WTC11 (cell line): ENCODE measurements at places on chromosomes 11 and 22.

GRCh38 chr11:6202041-6202440 is 3.0 kb downstream of the OR52W1 start:
- no peak for DNase-seq

DNA sequence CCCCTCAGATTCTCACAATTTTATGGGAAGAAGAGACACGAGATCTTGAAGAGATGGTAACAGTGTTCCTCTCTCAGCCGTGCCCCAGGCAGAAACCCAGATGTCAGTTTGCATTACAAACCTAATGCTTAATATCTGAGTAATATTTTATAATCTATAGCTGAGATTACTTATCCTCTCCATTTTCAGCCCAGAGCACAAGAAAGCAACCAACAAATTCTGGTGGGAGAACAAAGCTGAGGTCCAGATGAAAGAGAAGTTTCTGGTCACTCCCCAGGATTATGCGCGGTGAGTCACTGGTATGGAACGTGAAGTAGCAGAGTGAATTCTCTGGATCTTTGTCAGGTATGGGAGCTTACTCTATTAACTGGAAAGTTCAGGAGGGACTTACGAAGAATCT is 884 bp downstream of the CENATAC start:
- no peak for DNase-seq

DNA sequence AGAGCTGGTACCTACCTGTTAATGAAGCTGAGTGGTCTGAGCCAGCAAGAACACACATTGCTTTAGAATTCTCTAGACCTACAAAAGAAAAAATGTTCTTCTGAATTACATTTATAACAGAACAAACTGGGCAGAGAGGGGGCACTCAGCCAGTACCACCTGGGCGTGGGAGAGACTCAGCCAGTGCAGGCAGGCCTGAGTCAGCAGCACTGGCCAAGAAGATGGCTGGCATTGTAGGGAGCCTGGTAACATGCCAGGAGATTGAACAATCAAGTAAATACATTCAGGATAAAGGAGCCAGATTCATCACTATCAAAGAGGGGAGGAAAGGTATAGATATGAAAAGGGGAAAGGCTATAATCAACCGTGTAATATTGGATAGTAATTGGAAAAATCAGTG is 19.9 kb downstream of the SERGEF start:
- DNase-seq: no peak

DNA sequence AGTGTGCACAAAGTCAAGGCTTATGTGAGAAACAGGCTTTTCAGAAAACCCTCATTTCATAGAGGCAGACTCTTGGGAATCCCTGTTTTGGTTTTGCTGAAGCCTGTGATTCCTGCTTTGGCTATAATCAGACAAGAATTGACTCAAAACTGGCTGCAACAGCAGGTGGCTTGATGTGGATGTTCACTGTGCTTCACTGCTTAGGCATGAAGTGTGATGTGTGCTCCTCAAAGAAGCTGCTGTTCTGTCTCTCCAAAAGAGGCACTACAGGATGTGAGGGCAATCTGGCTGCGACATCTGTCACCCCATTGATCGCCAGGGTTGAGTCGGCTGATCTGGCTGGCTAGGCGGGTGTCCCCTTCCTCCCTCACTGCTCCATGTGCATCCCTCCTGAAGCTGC is 103.5 kb downstream of the C11orf58 start:
- DNase-seq: no peak

- no peak for DNase-seq
These were observed 16.9 kb upstream of the TMEM135 start for GRCh38 chr11:87020764-87021365.

GRCh38 chr11:134231958-134232659 is 7.6 kb downstream of the VPS26B start:
- no peak for DNase-seq

DNA sequence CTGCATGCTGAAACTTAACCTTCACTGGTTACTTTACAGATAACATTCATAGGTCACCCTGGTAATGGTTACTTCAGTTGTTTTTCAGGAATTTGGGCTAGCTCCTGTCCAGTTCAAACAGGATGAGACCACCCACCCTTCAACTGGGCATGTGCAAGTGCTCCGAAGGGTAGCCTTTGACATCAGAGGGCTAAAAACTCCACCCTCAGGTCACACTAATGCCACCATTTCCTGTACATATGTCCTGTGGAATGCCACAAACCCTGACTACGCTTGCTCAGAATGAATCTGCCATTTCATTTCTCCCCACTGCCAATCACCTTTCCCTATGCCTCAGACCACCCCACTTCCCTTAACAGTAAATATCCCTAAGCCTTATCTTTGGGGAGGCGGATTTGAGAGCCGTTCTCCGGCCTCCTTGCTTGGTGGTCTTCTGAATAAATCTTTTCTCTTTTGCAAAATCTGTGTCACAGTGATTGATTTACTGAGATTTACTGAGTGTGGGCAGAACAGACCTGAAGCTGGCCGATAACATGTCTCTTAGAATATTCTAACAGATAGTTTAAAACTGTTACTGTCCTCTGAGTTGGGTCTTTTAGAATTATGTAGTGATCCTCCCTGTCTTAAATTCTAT is 25.4 kb upstream of the FXYD2 start:
- DNase-seq: no peak
